ENCODE measurements at places on chromosomes 4 and X.

DNA sequence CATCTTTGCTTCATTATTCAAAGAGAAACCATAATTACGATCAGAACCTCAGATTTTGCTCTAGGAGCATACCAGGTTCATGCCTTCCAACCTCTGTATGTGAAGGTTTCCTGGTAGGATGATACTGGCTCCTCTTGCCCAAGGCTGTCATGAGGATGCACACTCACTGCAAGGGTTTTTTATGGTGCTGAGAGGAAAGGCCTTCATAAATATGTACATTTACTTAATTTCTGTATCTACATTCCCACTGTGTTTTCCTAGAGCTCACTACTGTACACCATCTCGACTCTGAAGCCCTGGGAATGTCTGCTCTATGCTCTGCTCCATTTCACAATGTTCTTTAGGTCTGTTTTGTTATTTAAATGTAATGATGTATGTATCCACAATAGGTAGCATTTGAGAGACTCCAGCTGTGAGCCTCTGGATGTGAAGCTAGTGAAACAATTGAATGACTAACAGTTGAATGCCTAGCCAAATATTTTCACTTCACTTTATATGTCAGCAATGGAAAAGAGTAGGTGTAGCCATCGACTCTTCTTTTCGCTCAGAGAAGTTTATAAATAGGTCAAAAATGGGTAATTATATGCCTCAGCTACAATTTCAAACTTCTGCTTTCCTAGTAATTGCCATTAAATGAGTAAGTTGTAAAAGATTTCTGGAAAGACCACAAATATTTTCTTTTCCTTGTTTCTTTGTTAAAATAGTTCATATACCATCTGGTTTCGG is 228.0 kb downstream of the PALLD start:
- DNase-seq, result peak; percentile 87

- DNase-seq, result peak; percentile 10
Measured at GRCh38 chrX:21590012-21590776, 67.9 kb downstream of the KLHL34 start.

- DNase-seq, result no peak
Measured at GRCh38 chr4:3407171-3407771, 34.5 kb upstream of the HGFAC start.

DNA sequence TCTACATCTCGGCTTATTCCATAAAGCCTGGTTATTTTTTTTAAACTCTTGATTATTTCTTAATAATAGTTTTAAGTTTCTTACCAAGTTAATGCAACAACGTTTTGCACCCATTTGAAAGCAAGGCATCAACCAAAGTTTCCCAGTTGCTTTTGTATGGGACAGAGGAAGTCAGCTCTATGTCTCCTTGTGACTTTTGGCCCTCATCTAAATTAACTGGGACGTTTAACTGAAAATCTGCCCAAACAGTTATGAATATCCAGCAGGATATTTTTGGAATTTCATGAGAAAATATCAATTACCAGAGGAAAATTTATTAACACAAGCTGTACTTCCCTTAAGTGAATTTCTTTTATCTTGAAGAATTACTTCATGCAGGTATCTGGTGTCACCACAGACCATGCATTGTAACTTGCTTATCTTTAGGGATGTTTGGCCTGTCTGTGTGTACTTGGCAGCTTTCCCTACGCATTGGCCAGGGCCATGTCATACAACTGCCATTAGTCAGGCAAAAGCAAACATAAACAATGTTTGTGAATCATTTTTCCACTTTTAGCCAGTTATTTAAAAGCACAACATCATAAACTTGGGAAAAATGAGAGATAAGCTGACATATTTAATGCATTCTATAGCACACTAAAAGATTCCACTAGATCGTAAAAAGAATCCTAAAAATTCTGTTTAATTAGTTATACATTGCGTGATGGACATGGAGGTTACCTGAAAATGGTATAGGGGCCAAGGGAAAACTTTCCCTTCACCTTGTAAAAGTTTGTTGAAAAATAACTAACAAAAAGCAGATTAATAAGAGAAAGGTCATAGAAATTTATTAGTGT is 101.4 kb upstream of the PDE5A start:
- peak; percentile 89 for DNase-seq

DNA sequence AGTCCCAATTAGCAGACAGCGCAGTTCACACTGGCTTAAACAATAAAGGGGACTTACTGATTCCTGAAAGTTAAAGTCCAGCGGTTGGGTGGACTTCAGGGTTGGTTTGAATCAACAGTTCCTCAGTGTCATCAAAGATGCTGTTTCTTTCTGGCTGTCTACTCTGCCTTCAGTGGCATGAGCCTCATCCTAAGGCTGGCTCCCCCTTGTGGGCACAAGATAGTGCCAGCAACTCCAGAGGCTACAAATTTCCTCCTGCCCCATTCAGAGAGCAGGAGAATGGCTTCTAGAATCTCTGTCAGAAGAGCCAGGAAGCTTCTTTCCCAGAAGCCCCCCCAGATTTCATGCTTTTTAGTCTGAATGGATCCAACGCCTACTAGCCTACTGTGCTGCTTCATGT is 82.4 kb upstream of the MTM1 start:
- peak; percentile 71 for DNase-seq

GRCh38 chrX:115913575-115913974 is 257.0 kb upstream of the AGTR2 start:
- DNase-seq, result no peak

GRCh38 chr4:159577241-159577640 is 474.4 kb downstream of the RAPGEF2 start:
- DNase-seq, result no peak

GRCh38 chr4:10949039-10949733 is 264.6 kb upstream of the CLNK start:
- DNase-seq, result no peak

- DNase-seq, result no peak
Measured at GRCh38 chr4:157443537-157443936, 223.0 kb downstream of the GRIA2 start.

DNA sequence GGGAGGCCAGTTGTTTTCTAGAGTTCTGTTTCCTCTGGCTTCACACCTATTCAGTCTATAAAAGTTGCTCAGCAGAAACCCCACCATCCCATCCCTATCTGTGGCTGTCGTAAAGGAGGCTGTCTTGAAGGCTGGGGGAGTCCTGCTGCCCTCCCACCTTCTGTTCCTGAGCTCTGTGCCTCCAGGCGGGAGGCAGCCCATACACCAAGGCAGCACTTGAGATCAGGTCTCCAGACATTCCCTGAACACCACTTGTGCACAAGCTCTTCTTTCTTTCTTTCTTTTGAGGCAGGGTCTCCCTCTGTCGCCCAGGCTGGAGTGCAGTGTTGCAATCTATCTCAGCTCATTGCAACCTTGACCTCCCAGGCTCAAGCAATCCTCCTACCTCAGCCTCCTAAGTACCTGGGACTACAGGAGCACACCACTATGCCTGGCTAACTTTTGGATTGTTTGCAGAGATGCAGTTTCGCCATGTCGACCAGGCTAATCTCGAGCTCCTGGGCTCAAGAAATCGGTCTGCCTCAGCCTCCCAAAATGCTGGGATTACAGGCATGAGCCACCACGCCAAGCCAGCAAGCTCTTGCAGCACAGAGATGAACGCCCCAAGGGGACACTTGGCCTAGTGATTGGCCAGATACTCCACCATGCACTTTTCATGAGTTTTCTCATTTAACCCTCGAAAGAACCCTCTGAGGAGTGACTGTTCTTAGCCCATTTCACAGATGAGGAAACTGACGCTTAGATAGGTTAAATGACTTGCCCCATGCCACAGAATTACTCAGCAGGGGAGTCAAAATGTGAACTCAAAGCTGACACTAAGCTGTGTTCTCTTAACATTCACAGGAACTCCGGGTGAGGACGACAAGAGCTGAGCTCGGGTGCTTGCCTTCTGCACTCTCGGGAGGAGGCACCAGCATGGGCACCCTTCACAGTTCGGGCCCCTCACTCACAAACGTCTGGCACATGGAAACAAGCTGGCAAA is 55.8 kb upstream of the ENPP6 start:
- no peak for DNase-seq

DNA sequence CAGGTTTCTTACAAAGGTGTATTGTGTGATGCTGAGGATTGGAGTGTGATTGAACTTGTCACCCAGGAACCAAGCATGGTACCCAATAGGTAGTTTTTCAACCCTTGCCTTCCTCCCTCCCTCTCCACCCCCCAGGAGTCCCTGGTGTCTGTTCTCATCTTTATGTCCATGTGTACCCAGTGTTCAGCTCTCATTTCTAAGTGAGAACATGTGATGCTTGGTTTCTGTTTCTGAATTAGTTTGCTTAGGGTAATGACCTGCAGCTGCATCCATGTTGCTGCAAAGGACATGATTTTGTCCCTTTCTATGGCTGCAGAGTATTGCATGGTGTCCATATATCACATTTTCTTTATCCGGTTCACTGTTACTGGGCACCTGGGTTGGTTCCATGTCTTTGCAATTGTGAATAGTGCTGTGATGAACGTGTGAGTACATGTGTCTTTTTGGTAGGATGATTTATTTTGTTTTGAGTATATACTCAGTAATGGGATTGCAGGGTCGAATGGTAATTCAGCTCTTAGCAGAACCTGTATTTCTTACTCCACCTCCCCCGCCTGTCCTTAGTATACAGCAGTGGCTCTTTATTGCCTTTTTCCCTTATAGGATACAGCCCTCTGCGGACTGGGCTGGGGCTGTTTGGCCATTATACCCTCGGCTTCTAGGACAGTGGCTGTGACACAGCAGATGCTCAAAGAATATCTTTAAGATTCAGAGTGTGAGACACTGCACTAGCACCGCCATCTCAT is 145.4 kb downstream of the PTTG2 start:
- no peak for DNase-seq

- no peak for DNase-seq
Measured at GRCh38 chr4:7863911-7864681, 75.6 kb downstream of the AFAP1 start.

DNA sequence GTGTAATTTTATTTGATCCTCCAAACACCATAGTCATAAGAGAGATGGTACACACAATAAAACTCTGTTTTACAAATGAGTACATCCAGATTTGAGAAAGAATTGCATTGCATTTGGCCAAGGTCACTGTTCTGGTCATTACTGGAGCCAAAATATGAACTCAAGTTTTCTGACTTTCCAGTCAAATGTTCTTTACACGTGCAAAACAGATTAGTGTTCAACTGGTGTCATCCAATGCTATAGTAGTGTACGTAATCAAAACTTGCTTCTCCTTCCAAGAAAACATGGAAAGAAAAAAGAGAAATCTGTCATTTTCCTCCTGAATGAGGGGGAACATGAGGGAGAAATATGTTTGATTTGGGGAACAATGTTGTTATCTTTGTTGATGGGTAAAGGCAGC is 291.9 kb downstream of the NAF1 start:
- no peak for DNase-seq

DNA sequence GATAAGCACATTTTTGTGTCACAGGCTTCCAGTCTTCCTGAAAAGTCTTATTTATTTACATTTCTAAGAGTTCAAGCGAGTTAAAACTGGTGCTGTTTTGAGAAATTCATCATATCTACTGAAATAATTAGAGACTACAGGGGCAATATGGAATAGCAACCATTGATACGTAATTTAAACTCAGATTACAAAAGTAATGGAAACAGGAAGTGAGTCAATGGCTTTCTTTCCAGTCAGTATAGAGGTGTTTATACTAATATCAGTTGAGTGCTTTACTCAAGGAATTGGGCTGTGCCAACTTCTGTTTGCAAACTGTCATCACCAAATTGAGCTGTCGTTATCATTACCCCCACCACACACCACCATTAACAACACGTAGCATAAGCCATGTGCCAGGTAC is 222.7 kb downstream of the COL25A1 start:
- DNase-seq, result peak; percentile 40

DNA sequence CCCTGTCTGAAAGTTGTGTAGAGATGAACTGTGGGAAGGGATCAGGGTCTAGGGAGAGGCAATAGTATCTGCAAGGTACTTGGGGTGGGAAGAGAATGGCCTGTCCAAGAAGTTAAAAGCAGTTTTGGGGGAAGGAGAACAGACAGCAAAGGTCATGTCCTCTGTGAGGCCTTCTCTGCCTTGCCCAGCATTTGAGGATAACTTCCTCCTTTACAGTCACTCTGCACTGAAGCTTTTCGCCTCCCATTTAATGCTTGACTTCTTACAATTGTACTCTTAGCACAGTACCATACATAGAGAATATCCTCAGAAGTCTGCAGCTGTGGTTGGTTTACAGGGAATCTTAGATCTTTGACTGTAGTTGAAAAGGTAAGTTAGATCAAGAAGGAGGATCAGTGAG is 121.8 kb upstream of the AP1S2 start:
- DNase-seq, result no peak

- DNase-seq, result no peak
Measured at GRCh38 chr4:100113732-100114131, 76.5 kb downstream of the DDIT4L start.

- no peak for DNase-seq
Measured at GRCh38 chr4:2074588-2074987, 15.5 kb downstream of the NAT8L start.

- peak; percentile 1 for DNase-seq
Measured at GRCh38 chrX:111168314-111168713, 72.3 kb downstream of the PAK3 start.

DNA sequence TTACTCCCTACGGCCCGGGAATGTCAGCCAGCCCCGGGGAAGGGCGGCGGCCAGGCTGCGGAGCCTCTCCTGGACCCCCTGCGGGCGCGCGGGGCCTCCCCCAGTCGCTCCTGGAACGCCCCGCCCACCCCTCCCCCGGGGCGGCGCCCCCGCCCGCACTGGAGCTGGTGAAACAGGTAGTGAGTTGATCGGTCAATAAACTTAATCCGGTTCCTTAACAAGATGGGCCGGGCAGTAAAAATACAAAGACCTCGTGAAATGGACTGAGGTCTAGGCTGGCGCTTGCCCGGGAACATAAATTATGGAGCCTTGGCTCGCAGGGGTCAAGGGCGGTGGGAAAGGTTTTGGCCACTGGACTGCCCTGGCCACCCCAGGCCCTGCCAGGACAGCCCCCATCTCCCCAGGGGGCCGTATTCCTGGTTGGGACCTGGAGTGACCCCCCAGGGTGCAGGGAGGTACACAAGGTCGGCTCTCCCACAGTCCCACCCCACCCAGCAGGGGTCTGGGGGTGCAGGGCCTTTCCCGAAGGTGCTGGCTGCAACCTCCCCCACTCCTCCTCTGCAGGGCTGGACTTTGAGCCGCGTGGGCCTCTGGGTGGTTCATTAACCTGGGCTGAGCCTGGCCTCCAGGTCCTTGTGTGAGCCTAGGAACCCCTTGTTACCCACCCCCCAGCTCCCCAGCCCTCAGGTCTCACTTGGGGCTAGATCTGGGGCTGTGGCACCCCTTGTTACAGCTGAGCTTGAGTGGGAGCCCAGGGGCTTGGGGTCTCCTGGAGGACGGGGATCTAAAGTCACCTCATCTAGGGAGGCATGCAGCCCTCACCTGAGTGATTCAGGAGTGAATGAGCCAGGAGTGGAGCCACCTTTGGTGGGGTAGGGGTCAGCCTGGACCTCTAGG is 2.5 kb downstream of the FGFR3 start:
- DNase-seq, result no peak

GRCh38 chr4:85407546-85407945 is 67.4 kb upstream of the ARHGAP24 start:
- no peak for DNase-seq
